ENCODE measurements at places on chromosomes 6 and 20. TPM values are rescaled to one million over a fixed set of nuclear protein-coding genes. Genes with fewer than 3 reads are reported as not detected.
A peak's percentile ranks its signal among the peaks of the same experiment; 100 is the strongest.

Gene ID4
- total RNA-seq, result 0.07 TPM

- no peak for DNase-seq
- H3K4me1 ChIP-seq, result peaks cover 22% of the 10 kb centered on the region
- H3K27ac ChIP-seq, result no peak overlapping the region
- H3K4me3 ChIP-seq, result no peak overlapping the region
Observed at GRCh38 chr20:62723768-62724450, 15.3 kb downstream of the NTSR1 start.

- H3K27me3 ChIP-seq, result no peaks in the 10 kb centered on the region
- H3K27ac ChIP-seq, result peak overlapping the region; percentile 74
- H3K4me1 ChIP-seq, result 0 out of 2 replicates have a peak, but pooled peaks cover 9% of the 10 kb centered on the region
- DNase-seq, result no peak
Observed at GRCh38 chr6:122712093-122712447, 67.4 kb upstream of the FABP7 start.

- H3K4me3 ChIP-seq, result no peak overlapping the region
- H3K4me1 ChIP-seq, result no peaks in the 10 kb centered on the region
- H3K36me3 ChIP-seq, result no peaks in the 10 kb centered on the region
- peak; percentile 21 for DNase-seq
Observed at GRCh38 chr6:98769546-98769945, 64.8 kb upstream of the POU3F2 start.
